NCI-H460 (cell line): ENCODE measurements at places on chromosomes 5 and 9. TPM values are rescaled to one million over a fixed set of nuclear protein-coding genes. Genes with fewer than 3 reads are reported as not detected.

The PCDHB2 gene
- total RNA-seq: 0.29 and 0.52 TPM in 2 replicates

GRCh38 chr5:116135344-116135743 is 50.5 kb downstream of the COMMD10 start:
- DNase-seq: no peak

DNA sequence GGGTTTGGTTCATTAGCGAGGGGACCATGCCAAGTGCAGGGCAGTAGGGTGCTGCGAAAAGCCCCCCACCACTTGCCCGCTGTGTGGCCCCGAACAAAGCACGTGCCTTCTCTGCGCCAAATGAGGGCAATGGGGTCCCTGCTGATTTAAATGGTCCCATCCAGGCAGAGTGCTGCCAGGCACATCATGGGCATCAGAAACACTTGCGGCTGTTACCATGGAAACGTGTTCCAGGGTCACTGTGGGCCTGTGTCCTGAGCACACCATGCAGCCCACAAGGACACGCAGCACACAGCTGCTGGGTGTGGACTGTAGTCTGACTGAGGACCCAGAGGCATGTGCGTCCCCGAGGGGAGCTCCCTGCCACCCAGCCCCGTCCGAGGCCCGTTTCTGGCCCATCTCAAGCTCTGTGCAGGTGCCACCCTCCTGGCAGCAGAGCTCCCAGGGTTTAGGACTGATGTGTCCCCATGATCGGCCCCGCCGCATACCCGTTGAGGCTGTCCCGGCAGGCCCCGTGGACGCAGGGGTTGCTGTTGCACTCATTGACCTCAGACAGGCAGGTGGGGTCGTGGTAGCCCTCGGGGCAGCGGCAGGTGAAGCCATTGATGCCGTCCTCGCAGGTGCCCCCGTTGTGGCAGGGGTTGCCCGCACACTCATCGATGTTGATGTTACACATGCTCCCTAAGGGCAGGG is 31.3 kb upstream of the SEC16A start:
- no peak for DNase-seq

The RASEF gene
- total RNA-seq: 1.4 and 1.7 TPM in 2 replicates

GRCh38 chr5:155167736-155168135 is 154.2 kb downstream of the KIF4B start:
- DNase-seq: no peak

DNA sequence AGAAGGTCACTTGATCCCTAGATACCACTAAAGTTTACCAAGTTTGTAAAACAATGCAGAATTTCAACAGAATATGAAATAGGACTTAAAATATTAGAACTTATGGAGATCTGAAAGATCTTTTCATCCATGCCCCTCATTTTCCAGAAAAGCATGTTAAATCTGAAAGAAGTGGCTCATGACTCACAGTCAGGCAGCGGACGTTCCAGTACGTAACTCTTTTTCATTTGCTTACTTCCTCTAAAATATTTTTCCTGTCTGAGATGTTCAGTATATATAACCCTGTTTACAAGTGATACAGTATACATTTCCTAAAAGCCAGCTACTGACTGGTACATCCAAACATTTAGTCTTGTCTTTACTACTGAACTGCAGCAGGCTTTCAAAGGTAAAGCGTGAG is 22.3 kb downstream of the FBXW2 start:
- DNase-seq: no peak

The COX7C gene
- 684 and 807 TPM in 2 replicates for total RNA-seq

- no peak for DNase-seq
Observed at GRCh38 chr5:43840424-43841125, 237.6 kb downstream of the NNT start.

The HNRNPK gene
- 840 and 845 TPM in 2 replicates for total RNA-seq

The SLC25A48 gene
- total RNA-seq: not detected in 2 replicates

DNA sequence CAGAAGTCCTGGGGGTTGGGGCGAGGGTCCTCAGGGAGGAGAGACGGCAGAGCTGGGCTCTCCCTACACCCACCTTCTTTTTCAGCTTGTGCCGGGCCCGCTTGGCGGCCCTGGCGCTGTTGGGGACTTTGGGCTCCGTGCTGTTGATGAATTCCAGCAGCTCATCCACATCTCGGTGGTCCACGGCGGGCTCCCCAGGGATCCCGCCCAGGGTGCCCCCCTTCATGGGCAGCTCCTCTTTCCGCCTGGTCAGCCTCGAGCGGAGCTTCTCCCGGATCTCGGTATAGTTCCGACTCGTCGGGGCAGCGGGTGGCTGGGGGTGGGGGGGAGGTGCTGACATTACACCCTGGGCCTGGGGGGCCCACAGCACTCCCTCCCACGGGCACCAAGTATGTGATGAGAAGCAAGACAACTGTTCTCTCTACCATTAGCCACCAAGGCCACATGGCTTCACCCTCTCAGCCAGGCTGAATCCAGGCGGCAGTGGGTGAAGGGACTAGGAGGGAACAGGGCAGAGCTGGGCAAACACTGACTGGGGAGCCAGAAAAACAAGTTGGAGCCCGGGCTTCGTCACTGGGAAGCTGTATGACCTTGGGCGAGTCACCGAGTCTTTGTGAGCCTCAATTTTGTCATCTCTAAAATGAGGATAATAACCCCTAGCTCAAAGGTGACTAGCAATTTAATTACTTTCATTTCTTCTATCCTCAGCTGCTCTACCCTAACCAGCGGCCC is 14.6 kb upstream of the DDX41 start:
- DNase-seq: no peak

DNA sequence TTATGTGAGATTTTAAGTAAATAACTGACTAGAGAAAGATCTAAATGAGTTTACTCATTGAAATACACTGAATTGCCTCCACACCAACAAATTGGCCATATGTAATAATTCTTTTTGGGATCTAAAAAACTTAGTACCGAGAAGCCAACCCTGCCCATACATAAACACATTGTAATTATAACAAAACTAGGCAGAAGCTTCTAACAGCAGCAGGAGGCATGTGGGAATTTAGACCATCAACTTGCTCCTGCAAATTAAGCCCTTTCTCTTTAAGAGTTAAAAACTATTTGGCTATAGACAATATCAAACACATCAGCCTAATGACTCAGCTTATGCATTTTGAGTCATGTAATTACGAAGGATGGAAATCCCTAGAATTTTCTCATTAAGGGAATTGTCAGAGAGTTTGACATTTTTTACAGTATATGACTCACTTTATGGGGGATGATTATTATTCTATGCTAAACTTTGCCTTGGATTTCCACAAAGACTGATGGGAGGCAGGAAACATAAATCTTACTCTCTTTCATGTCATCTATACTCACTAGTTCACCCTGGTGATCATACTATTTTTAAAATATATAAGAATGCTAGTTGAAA is 1.0 kb downstream of the IL7R start:
- DNase-seq: no peak

The CCDC183 gene
- 1.7 and 1.8 TPM in 2 replicates for total RNA-seq

The GFI1B gene
- not detected in 2 replicates for total RNA-seq

The BSPRY gene
- total RNA-seq: 0.12 TPM in 1 of 2 replicates, not detected in the other

DNA sequence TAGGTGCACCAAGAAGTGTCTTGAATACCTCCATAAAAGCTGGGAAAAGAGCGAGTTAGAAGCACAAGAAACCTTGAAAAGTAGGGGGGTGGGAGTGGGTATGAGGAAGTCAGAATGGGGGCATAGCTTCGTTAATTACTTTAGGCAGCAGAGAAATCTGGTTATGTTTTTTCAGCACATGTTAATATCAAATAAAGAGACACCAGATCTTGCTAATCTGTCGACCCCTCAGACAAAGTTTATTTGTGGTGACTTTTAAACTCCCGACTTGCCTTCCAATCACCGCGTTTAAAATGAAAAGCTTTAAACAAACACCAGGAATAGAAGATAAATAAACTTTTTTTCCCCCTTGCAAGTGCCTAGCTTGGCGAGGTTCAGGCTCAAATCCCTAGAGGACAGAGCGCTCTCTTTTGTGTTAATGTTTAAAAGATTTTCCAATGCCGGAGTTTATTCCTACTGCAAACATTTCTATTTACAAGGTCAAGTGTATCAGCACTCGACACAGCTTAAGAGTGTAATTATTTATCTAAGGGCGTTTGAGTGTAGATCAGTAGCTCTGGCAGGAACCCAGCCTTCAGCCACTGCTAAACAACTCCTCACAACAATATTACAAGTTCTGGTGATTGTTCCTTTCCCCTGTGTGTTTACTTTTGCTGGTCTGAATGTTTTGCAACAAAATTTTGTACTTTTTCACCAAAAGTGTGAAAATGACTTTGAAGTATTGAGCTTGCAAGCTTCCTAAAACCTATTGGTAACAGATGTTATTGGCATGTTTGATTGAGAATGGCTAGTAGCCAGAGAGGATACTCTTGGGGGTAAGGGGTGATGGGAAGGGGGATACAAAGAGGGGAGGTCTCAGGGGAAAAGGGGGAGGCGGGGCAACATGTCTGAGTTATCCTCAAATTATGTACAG is 3.8 kb downstream of the GAS1 start:
- no peak for DNase-seq

GRCh38 chr5:32369542-32370155 is 56.9 kb upstream of the MTMR12 start:
- DNase-seq: no peak

GRCh38 chr5:132093271-132093670 is 19.7 kb downstream of the CSF2 start:
- DNase-seq: no peak

The OTULINL gene
- total RNA-seq: 0.29 and 0.35 TPM in 2 replicates

- no peak for DNase-seq
Observed at GRCh38 chr9:33166231-33167083, 679 bp downstream of the B4GALT1 start.

DNA sequence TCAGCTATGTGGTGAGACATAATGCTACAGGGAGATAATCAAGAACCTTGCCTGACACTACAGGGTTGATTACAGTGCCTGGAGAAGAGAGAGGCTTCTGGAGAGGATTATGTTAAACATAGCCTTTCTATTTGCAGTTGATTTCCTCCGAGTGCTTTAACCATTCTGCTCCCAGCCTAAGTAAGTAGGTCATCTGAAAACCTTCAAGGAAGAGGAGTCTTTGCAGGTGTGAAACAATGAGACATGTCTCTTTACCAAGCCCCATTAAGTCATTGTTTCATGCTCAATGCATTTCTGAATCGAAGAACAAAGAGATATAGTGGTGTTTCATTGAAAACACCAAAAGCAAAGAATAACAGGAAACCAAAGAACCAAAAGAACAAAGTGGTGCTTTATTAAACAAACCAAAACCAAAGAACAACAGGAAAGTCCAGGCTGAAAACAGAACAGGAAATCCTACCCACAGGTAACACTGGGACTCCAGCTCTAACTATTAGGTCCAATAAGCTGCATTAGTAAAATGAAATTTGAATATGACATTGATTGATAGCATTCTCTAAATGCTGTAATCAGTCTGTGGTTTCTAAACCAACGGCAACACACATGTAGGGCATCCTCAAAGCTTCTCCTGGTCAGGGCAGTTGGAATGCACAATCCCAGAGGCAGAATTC is 113.3 kb upstream of the SPATA31D4 start:
- no peak for DNase-seq

- DNase-seq: no peak
Observed at GRCh38 chr5:134590992-134591659, 41.5 kb downstream of the SAR1B start.

- no peak for DNase-seq
Observed at GRCh38 chr9:16869131-16869881, 1.2 kb downstream of the BNC2 start.

GRCh38 chr9:87528969-87529368 is 31.3 kb downstream of the DAPK1 start:
- DNase-seq: no peak

- no peak for DNase-seq
Observed at GRCh38 chr5:2282893-2283292, 400.2 kb upstream of the IRX4 start.

DNA sequence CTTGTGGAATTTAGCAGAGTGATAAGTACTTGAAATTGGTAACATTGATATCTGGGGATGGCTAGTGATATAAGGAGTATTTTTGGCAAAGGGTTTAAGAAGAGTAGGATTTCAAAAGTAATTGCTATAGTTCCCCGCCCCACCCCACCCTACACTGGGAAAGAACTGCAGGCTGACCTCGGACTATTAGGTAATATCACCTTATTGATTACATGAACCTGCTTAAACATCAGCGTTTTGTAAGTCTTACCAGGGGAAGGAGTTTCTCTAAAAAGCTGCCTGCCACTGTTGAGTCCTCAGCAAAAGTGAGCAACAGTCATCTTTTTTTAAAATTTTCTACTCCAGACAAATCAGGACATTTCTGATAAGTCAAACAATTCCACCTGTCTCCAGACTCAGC is 337.3 kb downstream of the DTWD2 start:
- no peak for DNase-seq

DNA sequence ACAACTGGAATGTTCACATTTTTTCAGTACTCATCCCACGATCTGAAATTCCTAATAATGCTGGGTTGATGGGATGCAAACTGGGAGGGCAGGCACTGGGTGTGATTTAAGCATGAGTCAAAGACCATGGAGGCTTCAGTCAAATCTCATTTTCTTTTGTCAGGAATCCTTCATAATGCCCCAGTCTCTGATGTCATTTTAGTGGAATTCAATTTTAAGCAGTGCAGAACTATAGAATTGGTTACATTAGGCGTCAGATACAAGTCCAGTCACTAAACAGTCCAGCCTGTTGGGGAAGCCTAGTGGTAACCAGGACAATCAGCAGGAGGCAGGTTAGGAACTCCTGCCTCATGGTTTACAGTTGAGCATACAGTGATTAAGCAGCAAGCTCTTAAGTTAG is 41.0 kb upstream of the TMEM215 start:
- no peak for DNase-seq

DNA sequence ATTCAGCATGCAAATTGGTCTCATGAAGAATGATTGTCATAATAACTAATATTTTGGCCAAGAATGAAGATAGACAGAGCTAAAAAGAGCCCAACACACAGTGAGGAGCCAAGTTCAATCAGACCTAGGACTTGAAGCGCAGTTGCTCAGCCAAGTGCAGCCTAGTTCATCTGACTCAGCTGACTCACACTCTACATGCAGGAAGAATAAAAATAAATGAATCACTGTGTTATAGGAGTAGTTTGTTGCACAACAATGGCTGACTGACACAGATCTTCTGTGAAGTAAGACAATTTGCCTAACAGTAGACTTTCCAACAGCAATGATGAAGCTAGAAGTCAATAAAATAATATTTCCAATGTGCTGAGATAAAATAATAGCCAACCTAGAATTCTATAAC is 261.5 kb downstream of the CEMIP2 start:
- DNase-seq: peak; percentile 17

The SPINK6 gene
- total RNA-seq: 0.52 and 0.59 TPM in 2 replicates

The C9orf153 gene
- total RNA-seq: 0.14 and 0.40 TPM in 2 replicates

DNA sequence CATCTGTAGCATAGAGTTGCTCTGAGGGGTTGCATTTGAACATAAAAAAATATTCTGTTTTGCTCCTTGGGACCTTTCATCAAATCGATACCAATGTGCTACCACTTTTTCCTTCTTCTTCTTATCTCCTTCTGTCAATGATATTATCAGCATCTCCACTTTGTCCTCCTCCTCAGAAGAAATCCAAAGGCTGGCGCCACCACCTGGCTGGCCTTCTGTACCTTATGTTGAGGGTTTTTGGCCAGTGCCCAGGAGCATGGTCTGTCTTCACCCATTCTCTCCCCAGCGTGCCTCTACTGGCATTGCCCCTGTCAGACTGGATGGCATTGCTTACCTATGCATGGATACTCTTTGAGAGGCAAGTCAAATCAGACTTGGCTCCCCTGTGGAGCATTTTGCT is 167.2 kb downstream of the CFAP90 start:
- no peak for DNase-seq

The DDX46 gene
- 34.6 and 35.8 TPM in 2 replicates for total RNA-seq

The KLHL9 gene
- 19.0 and 23.6 TPM in 2 replicates for total RNA-seq
